NCI-H187 (cell line): ENCODE measurements at places on chromosomes 2 and 18.

DNA sequence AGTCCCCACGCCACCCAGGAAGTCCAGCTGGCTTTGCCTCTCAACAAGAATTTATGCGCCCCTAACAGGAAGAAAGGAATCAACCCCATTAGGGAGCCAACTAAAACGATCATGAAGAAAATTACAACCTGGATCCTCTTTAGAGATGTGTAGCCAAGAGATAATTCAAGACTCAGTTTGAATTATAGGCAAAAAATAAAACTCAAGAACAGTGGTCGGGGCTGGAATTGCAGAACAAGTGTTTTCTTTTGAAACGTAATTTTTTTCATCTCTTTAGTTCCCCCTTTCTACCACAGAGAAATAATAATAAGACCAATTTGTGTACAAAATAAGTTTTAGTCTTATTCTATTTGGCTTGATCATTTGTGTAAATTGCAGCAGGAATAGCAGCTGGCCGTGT lies 22.4 kb downstream of the PDCD1 start:
- DNase-seq, result no peak

GRCh38 chr2:33437297-33437696 lies 39.2 kb upstream of the RASGRP3 start:
- no peak for DNase-seq

GRCh38 chr2:26685989-26686839 lies 6.3 kb upstream of the KCNK3 start:
- peak; percentile 73 for DNase-seq

DNA sequence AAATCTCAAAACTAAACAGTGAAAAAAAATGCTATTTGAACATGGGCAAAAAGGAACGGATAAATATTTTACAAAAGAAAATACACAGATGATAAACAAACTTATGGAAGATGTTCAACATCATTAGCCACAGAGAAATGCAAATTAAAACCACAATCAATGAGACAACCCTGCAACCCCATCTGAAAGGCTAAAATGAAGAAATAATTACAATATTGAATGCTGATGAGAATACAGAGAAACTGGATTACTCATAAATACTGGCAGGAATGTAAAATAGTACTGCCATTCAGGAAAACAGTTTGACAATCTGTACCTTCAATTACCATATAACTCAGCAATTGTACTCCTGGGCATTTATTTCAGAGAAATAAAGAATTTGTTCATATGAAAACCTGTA lies 193.1 kb upstream of the UBE2E3 start:
- DNase-seq, result no peak

DNA sequence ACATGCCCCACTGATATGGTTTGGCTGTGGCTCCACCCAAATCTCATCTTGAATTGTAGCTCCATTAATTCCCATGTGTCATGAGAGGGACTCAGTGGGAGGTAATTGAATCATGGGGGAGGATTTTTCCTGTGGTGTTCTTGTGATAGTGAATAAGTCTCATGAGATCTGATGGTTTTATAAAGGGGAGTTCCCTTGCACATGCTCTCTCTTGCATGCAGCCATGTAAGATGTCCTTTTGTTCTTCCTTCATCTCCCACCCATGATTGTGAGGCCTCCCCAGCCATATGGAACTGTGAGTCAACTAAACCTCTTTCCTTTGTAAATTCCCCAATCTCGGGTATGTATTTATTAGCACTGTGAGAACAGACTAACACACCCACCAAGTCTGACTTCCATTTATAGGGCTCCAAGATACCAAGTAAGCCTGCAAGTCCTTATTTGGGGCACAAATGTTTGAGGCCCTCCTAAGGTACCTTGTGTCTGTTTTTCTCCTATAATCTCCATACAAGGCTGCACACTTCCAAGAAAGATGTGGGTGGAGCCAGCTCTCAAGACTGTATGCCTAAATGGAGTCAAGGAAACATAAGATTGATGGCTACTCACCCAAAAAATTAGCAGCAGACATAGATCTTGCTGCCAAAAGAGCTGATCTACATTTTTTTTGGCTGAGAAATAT lies 364.7 kb downstream of the TXNL1 start:
- no peak for DNase-seq
